ENCODE measurements at places on chromosomes 2 and 18.

DNA sequence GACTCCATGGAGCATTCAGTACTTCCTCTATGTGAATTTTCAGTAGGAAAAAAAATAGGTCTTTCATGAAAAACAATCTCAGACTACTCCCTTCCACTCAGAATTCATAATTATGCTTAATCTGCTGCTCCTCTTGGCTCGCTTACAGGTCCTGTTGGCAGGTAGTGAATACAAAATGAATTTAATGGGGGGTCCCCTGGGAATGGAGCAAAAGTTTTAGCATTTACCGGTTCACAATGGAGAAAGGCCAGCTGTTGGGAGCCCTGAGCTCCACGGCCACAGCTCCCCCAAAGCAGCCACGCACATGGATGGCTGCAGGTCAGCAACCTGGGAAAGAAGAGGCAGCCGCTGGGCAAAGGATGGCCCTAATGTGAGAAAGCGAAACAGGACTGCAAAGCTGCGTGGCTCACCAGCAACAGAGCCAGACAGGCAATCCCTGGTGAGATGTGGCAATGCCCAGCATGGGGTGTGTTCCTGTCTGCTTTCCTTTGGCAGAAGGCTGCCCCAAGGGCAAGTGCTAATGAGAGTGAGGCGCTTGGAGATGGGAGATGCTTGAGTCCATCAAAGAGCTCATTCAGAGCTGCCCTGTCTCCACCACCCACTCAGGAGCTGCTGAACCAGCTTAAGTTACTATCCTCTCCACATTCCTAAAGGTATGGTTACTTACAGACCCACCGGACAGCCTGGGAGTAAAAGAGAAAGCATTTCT is 447.4 kb downstream of the EPHA4 start:
- no peak for DNase-seq

- DNase-seq, result no peak
Measured at GRCh38 chr2:176967911-176968450, 244.6 kb upstream of the HNRNPA3 start.

DNA sequence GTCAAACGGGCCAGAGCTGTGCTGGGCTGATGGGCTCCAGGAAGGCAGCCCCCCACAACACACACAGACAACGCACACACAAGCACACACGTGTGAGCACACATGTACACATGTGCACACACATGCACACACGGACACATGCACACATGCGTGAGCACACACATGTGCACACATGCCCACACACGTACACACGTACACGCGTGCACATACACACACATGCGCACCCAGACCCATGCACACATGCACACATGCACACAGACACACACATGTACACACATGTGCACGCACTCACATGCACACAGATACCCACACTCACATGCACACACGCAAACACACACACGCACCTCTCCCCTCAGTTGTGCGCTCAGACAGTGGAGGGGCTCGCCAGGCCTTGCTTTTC is 31.2 kb upstream of the HPCAL1 start:
- DNase-seq, result no peak

GRCh38 chr2:110867078-110867477 is 134.7 kb downstream of the ACOXL start:
- no peak for DNase-seq

GRCh38 chr18:49623571-49623970 is 61.7 kb downstream of the LIPG start:
- DNase-seq, result no peak

All from stimulated activated CD4-positive, alpha-beta T cell treated with anti-CD3 and anti-CD28 coated beads, Interleukin-4, amount 100 ng/mL, for 24 hours (primary cell).